ENCODE measurements at places on chromosomes 7 and 10. TPM values are rescaled to one million over a fixed set of nuclear protein-coding genes. Genes with fewer than 3 reads are reported as not detected.

The CRHR2 gene
- total RNA-seq = 0.09 TPM

The HSPA12A gene
- 5.2 TPM for total RNA-seq

The ADAM8 gene
- 7.2 TPM for total RNA-seq

The SERPINE1 gene
- total RNA-seq = 1.1 TPM

The MARVELD1 gene
- total RNA-seq = 36.9 TPM

The TDRD1 gene
- 0.57 TPM for total RNA-seq

The ZNF479 gene
- total RNA-seq = not detected

The POR gene
- 178 TPM for total RNA-seq

The HYAL4 gene
- total RNA-seq = not detected

The ELAPOR2 gene
- 41.6 TPM for total RNA-seq

The ABLIM1 gene
- 54.9 TPM for total RNA-seq

The SFTPA1 gene
- 4.4 TPM for total RNA-seq

The SVOPL gene
- total RNA-seq = 2.2 TPM

The CALHM3 gene
- 0.18 TPM for total RNA-seq

The FZD8 gene
- total RNA-seq = 13.7 TPM

The OR6B1 gene
- not detected for total RNA-seq

The POMZP3 gene
- total RNA-seq = 15.1 TPM

The MMD2 gene
- total RNA-seq = not detected

The CROT gene
- total RNA-seq = 4.0 TPM

The GPR37 gene
- total RNA-seq = 20.4 TPM

The LIPK gene
- not detected for total RNA-seq

The ZNF777 gene
- total RNA-seq = 13.6 TPM

The HMX3 gene
- not detected for total RNA-seq

The GATA3 gene
- 0.72 TPM for total RNA-seq

The NKX1-2 gene
- total RNA-seq = 57.7 TPM

The FUOM gene
- total RNA-seq = 40.5 TPM

The STEAP4 gene
- total RNA-seq = 0.18 TPM

The VENTX gene
- 21.5 TPM for total RNA-seq

The RELN gene
- 0.44 TPM for total RNA-seq

The NRP1 gene
- 3.0 TPM for total RNA-seq

The GPR15LG gene
- not detected for total RNA-seq

The HTR5A gene
- total RNA-seq = not detected

The GDF2 gene
- total RNA-seq = not detected

The LRIT1 gene
- not detected for total RNA-seq

The SPDYE5 gene
- not detected for total RNA-seq

The DYDC2 gene
- 3.3 TPM for total RNA-seq

The ZNF727 gene
- total RNA-seq = not detected

The PLXNA4 gene
- total RNA-seq = 0.46 TPM

The IDI2 gene
- total RNA-seq = not detected

The IL6 gene
- 0.27 TPM for total RNA-seq

The CALD1 gene
- total RNA-seq = 120 TPM

The GRB10 gene
- total RNA-seq = 66.0 TPM

The SP4 gene
- 18.4 TPM for total RNA-seq

The OR2A12 gene
- total RNA-seq = not detected

The GHRHR gene
- 4.0 TPM for total RNA-seq

The ZNF248 gene
- total RNA-seq = 2.3 TPM

The CLCN1 gene
- 0.23 TPM for total RNA-seq

The SLC18A3 gene
- total RNA-seq = 0.09 TPM

The GALNT17 gene
- 61.1 TPM for total RNA-seq

The GIMAP7 gene
- 0.37 TPM for total RNA-seq

The ADAM22 gene
- 12.4 TPM for total RNA-seq

The TRIL gene
- 4.6 TPM for total RNA-seq

The CABCOCO1 gene
- not detected for total RNA-seq

The ENTPD1 gene
- 2.3 TPM for total RNA-seq
